NCI-H510A (cell line): ENCODE measurements at places on chromosomes 16 and 17.

DNA sequence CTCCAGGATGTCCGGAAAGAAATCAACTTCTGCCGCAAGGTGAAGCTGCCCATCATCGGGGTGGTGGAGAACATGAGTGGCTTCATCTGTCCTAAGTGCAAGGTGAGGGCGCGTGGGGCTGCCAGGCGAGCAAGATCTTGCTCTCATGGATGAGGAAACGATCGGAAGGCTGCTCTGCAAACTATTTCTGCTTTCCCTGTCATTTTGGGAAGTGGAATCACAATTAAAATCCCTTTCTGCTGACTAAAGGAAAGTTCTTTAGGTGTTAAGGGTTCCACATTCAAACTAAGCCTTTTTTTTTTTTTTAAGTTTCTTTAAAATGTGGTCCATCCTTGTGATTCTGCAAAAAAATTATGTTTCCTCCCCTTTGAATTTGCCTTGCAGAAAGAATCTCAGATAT is 17.7 kb downstream of the NUBP1 start:
- no peak for DNase-seq

- no peak for DNase-seq
These were observed 138.5 kb downstream of the SSH2 start for GRCh38 chr17:29791336-29792080.

- DNase-seq = no peak
These were observed 21.3 kb upstream of the HEXD start for GRCh38 chr17:82396601-82397435.

DNA sequence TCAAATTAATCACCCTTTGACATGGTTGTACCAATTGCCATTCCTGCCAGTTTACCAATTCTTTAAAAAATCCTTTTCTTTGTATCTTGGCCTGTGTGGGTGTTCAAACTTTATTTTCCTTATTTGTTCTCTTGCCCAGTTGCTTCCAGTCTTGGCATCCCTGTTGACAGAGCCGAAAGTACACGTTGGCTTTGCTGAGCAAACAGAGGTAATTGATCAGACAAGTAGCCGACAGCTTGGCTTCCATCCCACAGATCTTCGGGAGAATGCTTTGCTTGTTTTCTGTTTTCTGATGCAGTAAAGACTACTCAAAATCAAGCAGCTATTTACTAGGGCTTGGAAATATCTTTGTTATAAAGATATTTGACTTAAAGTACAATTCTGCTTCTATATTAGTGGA is 506.8 kb upstream of the SALL1 start:
- peak; percentile 3 for DNase-seq

DNA sequence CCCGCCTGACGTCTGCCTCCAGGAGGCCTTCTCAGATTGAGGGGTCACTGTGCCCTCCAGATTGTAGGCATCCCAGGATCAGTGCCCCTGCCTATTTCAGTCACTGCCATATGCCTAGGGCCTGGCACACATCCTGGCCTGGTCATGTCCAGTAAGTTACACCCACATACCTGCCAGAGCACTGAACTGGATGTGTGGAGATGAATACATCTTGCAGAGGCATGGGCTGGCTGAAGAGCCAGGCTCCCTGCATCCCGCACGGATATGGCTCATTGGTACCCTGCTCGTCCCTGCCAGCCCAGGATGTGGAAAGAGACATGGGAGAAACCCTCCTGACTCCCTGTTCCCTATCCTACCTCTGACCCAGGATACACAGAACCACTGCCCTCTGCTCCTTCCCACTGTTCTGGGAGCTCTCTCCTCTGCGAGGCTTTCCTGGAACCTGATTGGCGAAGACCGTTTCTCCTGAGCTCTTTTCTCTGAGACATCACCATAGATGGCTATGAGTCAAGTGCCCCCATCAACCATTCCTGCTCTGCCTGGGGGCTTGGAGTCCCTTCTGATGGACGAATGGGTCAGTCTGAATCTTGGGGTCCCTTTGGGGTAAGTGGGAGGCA is 40.0 kb upstream of the TAC4 start:
- DNase-seq = no peak

- no peak for DNase-seq
These were observed 2.3 kb downstream of the STAT5A start for GRCh38 chr17:42290577-42290976.

GRCh38 chr17:17831208-17832031 is 5.4 kb downstream of the SREBF1 start:
- DNase-seq = no peak
